ENCODE measurements at places on chromosomes 16 and 17.

- no peak for DNase-seq
Observed at GRCh38 chr16:11233727-11234376, 22.2 kb downstream of the SOCS1 start.

- DNase-seq = no peak
Observed at GRCh38 chr17:4947411-4948165, 742 bp downstream of the PFN1 start.

- no peak for DNase-seq
Observed at GRCh38 chr16:81071805-81072204, 5.2 kb downstream of the C16orf46 start.

DNA sequence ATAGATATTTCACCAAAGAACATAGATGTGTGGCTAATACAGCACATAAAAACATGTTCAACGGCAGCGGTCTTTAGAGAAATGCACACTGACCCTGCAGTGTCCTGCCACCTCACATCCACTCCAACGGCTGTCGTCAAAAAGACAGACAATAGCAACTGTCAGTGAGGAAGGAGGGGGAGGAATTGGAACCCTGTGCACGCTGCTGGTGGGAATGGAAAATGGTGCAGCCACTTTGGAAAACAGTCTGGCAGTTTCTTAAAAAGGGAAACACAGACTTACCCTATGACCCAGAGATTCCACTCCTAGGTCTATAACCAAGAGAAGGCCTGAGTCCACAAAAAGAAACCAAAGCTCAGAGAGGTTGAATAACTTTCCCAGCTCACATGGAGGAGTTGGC is 7.7 kb downstream of the CEP295NL start:
- no peak for DNase-seq

DNA sequence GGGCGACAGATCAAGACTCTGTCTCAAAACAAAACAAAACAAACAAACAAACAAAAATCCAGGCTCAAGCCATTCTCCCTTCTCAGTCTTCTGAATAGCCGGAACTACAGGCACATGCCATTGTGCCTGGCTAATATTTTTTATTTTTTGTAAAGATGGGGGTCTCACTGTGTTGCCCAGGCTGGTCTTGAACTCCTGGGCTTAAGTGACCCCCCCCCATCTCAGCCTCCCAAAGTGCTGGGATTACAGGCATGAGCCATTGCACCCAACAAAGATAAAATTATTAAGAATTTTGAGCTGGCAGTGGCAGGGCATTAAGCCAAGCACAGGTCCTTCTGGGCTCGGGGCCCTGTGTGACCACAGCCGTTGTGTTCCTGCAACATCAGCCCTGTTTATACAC is 69.9 kb upstream of the CBX4 start:
- no peak for DNase-seq

- DNase-seq = peak; percentile 7
Observed at GRCh38 chr17:46851029-46851741, at the start of gene WNT9B. WNT9B (plus strand) TSS chr17:46851583; CDS start chr17:46851639, 56 bp downstream.

DNA sequence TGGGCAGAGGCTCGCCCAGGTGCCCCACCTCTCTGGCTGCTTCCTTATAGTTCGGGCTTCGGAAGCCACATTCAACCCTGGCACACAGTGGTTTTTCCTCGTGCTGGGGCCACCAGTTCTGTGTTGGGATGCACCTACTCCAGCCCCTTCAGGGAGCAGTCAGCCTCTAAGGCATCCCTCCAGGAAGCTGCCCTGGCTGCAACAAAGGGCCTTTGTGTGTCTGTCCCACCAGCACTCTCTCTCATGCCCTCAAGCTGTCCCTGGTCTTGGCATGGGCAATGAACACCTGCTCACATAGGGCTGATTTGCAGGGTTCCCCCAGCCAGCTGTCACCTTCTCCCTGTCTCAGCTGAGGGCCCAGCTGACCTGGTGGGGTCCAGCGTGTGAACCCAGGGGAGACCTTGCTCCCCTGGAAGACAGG is 754 bp upstream of the NOXO1 start:
- no peak for DNase-seq

- no peak for DNase-seq
Observed at GRCh38 chr17:27310565-27311110, 16.7 kb downstream of the WSB1 start.

GRCh38 chr17:82023447-82024241 is 539 bp downstream of the LRRC45 start:
- DNase-seq = no peak

DNA sequence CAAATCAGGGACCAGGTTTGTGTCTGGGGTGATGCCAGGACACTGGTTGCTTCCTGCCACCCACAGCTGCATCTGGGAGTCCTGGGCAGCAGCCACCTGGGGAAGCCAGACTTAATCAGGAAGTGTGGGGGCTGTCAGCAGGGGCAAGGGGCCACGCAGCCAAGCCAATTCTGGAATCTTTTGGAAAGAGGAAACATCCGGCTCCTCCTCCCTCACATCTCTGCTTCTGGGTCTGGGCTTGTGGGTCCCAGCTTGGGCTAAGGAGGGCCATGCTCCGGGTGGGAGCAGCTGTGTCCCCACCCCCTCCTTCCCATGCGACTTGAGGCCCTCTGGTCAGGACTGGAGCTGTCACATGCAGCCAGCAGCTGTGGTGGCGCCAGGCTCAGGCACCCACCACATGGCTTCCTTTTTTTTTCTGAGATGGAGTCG is 37.0 kb upstream of the CCDC182 start:
- no peak for DNase-seq

Measured in NCI-H2081 treated with DMSO at 0.1 percent for 48 hours (cell line).